A549 treated with DMSO at 1 μM for 4 hours (cell line): ENCODE measurements at places on chromosomes 1 and 21. TPM values are rescaled to one million over a fixed set of nuclear protein-coding genes. Genes with fewer than 3 reads are reported as not detected.

S100A3 gene
- total RNA-seq: 79.7 to 94.4 TPM (median 93.6 TPM) in 5 replicates

UBASH3A gene
- 0.16 to 0.34 TPM (median 0.24 TPM) in 4 of 5 replicates, not detected in the other for total RNA-seq

ZNF593OS gene
- 0.07 to 0.78 TPM (median 0.21 TPM) in 4 of 5 replicates, not detected in the other for total RNA-seq

FBLIM1 gene
- 19.5 to 24.3 TPM (median 23.4 TPM) in 5 replicates for total RNA-seq

PIK3R3 gene
- 0.77 to 1.0 TPM (median 0.89 TPM) in 5 replicates for total RNA-seq

RLF gene
- total RNA-seq: 5.4 to 7.4 TPM (median 6.8 TPM) in 5 replicates

PLOD1 gene
- total RNA-seq: 74.1 to 86.9 TPM (median 77.6 TPM) in 5 replicates

LDLRAD1 gene
- total RNA-seq: not detected in 5 replicates

ANKRD65 gene
- total RNA-seq: 0.07 to 0.09 TPM in 2 of 5 replicates, not detected in the others

UTP25 gene
- 11.6 to 14.1 TPM (median 13.3 TPM) in 5 replicates for total RNA-seq

KRTAP7-1 gene
- not detected in 5 replicates for total RNA-seq

ZNF695 gene
- total RNA-seq: 2.3 to 3.6 TPM (median 2.5 TPM) in 5 replicates

LAMB3 gene
- 19.0 to 25.5 TPM (median 22.6 TPM) in 5 replicates for total RNA-seq
